Stomach (tissue), 19 donors: ENCODE measurements at places on chromosomes 4 and X. TPM values are rescaled to one million over a fixed set of nuclear protein-coding genes. Genes with fewer than 3 reads are reported as not detected.

- peak; percentile 7 for DNase-seq
These were observed 2.3 kb downstream of the MAP3K15 start for GRCh38 chrX:19512961-19513360.

GRCh38 chr4:128810331-128810870, 901 bp downstream of the JADE1 start:
- peak; percentile 81 for DNase-seq

DNA sequence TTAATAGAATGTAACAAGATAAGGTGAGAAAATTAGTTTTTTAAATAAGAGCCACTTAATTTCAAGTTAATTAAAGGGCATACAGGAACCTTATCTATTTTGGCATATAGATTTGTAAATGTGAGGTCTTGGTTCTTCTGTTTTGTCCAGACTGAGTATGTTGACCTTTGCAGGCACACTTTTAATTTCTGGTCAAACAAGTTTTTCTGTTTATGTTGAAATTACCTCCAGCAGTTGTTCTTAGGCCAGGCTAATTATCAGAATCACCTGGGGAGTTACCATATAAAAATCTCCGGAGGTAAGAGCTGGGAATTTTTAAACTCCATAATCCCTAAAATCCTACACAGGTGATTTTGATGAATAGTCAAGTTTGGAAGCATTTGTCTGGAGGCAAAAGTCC, 227.4 kb upstream of the ANKRD50 start:
- DNase-seq: peak; percentile 46

GRCh38 chrX:40867352-40867751, 132.0 kb upstream of the MED14 start:
- DNase-seq: no peak

DNA sequence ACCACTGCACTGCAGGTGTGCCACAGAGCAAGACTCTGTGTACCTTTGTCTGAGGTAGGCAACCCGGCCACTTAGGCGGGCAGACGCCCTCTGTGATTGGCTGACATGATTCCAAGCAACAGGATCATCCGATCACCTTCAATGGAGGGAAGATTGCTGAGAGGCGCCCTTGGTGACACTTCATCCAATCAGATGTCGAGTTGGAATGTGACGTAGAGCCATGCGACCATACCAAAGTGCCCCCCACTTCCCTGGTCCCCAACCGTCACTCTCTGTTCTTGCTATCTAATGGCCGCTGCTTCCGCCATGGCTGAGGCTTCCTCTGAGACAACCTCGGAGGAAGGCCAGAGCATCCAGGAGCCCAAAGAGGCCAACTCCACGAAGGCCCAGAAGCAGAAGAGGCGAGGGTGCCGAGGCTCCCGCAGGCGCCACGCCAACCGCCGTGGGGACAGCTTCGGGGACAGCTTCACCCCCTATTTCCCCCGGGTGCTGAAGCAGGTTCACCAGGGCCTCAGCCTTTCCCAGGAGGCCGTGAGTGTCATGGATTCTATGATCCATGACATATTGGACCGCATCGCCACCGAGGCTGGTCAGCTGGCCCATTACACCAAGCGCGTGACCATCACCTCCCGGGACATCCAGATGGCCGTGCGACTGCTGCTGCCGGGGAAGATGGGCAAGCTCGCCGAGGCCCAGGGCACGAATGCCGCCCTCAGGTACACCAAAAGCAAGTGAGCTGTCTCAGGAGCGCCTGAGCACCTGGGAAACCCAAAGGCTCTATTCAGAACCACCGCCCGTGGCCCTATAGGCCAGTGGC, at the start of gene H2BW2:
H2BW2 (plus strand) TSS at position 268 of the 817 bp plus-strand sequence; CDS start at position 307, 39 bp downstream.
- no peak for DNase-seq

PRKG2 gene
- not detected for total RNA-seq

ARSD gene
- 69.3 TPM for total RNA-seq

DNA sequence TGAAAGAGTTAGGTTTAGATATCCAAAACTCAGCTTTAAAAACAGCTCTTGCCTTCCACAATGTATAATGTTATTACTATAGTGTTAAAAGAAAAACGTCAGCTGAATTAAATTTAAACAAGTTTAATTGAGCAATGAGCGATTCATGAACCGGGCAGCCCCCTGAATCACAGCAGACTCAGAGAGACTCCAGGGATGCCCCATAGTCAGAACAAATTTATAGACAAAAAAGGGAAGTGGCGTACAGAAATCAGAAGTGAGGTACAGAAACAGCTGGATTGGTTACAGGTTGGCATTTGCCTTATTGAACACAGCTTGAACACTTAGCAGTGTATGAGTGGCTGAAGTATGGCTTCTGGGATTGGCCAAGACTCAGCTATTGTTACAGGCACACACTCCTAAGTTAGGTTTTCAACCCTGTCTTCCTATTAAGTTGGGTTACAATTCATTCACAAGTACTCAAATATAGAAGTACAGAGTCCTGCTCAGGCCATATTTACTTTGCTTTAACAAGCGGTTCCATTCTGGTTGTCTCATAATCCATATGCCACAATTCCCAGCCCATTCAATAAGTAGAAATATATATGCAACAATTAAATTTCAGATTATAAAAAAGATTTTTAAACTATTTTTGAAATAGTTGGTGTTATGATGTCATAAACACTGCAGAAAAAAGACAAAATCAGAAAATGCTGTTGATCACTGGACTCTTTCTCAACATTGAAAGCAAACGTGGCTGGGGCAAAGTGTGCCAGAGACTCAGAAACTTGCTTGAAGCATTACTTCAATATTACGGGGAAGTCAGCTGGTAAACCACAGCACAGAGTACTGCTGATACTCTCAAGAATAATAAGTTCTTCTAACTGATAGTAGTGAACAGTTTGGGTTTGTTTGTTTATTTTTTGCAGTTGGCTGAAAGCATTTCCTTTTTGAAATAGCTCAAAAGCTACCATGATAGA, 459.7 kb downstream of the RAB28 start:
- no peak for DNase-seq

DNA sequence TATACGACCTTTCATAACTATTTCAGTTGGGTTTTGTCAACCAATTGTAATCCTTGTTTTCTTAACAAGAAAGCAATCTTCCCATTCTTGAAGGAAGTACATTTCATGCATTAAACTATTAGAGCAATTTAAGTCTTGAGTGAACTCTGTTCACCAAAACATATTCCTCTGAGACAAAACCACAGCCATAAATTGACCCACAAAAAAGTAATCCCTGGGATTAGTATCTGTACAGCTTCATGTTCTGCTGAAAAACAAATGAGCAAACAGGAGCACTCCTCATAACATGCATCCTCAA, 207.0 kb upstream of the PDE5A start:
- no peak for DNase-seq

- no peak for DNase-seq
These were observed 189.3 kb downstream of the DHRSX start for GRCh38 chrX:2311501-2311900.

DNA sequence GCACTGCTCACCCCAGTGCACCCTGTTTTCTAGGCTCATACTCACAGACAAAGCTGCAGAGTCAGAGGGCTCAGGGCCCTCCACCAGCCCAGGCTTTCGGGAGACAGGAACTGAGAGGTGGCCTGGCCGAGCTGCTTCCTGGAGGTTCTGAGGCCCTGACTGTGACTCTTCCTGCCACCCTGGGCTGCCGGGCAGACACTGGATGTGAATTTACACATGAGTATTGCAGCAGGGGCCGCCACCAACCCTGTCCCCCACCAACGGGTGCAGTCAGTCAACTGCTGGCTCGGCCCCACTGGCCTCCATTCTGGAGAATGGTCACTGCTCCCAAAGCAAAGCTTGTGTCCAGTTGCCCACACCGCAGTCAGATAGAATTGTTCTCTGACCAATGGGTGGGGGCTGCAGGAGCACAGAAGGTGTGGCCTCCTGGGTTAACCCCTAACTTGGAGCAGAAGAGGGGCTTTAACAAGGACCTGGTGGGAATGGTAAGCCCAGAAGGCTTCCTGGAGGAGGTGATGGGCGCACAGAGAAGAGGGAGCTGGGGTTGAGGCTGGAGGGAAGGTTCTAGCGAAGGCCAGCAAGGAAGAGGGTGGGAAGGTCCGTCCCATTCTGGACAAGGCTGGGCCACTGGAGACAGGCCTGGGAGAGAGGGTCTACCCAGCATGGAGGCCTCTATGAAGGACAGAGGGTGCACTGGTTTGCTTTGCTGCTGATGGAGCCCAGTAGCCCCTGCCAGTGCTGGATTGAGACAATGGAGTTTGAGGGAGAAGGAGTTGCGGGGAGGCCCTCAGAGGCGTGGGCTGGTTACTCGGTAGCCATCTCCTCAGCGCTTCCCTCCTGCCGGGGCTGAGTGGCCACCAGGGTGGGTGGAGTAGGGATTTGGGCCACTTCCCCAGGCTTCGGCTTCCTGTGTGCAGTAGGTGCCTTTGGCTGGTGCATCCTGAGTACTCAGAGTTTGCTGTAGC, 135.3 kb downstream of the CPZ start:
- DNase-seq: no peak
